ENCODE measurements at places on chromosomes 11 and 22.
A peak's percentile ranks its signal among the peaks of the same experiment; 100 is the strongest.

GRCh38 chr11:67356864-67357561 is 3.7 kb upstream of the POLD4 start:
- DNase-seq = peak; percentile 73

DNA sequence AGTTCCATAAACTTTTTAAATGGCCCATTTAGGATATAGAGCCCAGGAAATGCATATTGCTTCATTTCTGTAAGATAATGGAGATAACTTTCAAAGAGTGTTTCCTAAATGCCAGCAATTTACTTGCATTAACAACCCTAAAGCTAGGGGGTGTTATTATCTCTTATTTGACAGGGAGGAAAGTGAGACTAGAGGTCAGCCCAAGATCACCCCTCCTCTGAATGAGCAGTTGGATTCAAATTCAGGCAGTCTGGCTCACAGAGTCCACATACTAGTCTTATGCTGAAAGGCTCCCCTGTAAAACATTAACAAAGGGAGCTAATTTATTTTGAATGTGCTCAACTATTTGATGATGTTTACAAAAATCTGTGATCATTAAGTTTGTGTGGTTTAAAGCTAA is 49.9 kb upstream of the TRIM77 start:
- DNase-seq = no peak

GRCh38 chr11:76250520-76251225 is 44.4 kb upstream of the WNT11 start:
- no peak for DNase-seq

DNA sequence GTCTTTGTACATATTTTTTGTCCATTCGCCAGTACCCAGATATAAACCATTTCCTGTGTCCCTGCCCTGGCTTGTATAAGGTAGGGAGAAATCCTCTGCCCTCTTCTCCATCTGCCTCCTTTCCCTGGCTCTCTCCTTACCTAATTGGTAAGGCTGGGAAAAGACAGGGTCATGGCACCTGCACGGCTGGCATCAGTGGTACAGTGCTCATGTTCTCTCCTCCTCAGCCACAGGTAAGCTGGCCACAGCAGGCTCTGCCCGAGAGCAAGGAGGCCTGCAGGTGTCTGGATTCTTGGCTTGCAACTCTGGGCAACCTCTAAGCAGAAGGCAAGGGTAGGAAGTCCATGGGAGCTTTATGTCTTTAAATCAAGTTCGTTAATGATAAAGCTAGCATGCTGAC is 419.9 kb downstream of the BUD13 start:
- DNase-seq = no peak

- DNase-seq = no peak
Measured at GRCh38 chr22:32574958-32575910, 100.6 kb downstream of the FBXO7 start.

DNA sequence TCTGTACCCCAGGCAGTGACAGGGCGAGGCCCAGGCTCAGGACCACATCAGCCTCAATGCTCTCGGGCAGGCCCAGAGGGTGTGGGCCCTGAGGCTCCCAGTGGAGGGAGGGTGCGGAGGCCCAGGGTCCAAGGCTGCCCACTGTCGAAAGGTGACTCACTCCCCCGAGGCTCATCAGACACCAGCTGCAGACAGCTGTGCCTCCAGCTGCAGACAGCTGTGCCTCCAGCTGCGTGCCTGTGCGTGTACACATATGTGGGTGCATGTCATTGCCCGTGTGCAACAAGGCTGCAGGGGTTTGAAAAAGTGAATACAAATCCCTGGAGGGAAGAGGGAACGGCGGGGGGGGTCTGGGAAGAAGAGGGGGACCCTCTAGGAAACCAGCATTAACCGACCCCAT is 134.3 kb downstream of the BRD1 start:
- DNase-seq = no peak

GRCh38 chr11:104883342-104883741 is 14.9 kb downstream of the CASP12 start:
- no peak for DNase-seq

DNA sequence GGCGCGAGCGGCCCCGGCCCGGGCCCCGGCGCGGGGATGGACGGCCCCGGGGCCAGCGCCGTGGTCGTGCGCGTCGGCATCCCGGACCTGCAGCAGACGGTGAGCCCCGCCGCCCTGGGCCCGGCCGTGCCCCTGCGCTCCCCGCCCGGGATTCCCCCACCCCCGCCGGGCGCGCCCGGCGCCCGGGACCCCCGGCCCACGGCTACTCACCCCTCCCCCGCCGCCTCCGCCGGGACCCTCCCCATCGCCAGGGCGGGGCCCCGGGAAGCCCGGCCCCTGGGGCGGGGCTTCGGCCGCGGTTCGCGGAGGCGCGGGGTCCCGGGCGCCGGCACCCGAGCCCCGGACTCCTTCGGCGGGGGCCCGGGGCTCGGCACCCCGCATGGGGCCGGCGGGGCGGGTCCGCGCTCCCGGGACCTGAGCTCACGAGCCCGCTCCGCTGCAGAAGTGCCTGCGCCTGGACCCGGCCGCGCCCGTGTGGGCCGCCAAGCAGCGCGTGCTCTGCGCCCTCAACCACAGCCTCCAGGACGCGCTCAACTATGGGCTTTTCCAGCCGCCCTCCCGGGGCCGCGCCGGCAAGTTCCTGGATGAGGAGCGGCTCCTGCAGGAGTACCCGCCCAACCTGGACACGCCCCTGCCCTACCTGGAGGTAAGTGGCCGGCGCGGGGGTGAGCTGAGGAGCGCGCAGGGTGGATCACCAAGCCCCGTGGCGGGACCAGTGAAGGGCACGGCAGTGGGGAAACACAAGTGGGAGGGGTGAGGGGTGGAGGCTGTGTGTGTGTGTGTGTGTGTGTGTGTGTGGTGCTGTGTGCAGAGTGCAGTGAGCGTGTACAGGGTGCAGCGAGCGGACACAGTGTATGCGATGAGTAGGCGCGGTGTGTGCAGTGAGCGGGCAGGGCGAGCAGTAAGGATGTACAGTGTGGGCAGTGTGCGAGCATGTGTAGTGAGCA is 2.3 kb downstream of the SHANK3 start:
- DNase-seq = no peak

GRCh38 chr11:108733479-108734116 is 68.7 kb downstream of the DDX10 start:
- DNase-seq = no peak

DNA sequence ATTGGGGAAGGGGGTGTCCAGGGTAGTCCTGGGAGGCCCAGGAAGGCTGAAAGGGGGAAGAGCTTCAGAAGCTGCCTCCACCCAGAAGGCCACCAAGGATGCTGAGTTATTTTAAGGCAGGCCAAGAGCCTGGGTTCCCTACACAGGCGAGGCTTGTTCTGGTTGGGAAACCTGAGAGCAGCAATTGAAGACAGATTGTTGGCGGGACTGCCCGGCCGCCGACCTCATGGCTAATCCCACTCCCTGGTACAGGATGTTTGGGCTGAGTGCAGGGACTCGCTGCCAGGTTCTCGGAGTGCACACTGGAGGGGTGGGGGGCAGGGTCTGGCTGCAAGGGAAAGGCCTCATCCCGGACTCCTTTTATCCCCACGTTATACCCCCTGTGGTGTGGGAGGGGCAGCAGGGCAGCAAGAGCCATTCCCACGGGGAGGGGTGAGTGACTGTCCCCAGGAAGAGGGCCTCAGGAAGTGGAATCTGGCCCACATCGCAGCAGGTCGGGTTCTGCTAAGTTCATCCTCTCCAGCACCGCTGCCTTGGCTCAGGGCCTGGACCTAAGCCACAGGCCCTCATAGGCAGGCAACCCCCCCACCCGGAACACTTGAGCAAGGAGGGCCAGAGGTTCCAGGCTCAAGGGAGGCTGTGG is 43.6 kb upstream of the PRR5 start:
- DNase-seq = no peak

DNA sequence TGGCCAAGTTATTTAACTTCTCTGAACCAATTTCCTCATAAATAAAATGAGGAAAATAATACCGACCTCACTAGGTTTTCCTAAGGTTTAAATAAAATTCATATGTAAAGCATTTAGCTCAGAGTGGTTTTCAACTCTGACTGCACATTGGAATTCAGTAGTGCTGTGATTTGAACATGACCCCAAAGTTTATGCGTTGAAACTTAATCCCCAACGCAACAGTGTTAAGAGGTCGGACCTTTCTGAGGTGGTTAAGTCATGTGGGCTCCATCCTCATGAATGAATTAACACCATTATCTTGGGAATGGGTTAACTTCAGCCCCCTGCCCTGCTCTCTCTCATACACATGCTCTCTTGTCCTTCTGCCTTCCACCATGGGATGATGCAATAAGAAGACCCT is 322.2 kb downstream of the AASDHPPT start:
- DNase-seq = no peak

DNA sequence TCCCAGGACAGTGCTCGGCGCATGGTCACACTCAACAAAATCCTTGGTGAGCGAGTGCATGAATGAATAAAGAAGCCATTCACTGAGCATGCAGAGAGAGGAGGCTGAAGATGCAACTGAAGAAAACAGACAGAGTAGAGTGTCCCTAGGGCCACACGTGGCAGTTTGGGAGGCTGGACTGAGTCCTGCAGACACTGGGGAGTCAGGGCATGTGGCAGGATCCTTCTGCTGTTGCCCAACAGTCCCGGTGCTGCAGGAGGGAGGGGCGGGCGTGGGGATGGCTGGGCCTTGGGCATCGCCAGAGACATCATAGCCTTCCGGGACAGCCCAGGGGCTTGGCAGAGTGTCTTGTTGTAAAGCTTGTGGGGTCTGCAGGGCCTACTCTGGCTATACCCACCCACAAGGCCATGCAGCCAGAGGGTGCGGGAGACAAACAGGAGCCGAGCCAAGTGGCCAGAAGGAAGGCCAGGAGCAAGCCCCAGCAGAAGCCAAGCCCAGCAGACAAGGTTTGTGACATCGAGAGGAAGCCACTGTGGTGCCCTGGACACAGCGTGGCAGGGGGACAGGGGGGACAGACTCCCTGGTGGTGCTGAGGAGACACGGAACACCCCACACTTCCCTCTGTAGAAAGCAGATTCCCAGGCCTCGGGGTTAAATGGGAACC is 26.7 kb upstream of the FBLN1 start:
- no peak for DNase-seq

DNA sequence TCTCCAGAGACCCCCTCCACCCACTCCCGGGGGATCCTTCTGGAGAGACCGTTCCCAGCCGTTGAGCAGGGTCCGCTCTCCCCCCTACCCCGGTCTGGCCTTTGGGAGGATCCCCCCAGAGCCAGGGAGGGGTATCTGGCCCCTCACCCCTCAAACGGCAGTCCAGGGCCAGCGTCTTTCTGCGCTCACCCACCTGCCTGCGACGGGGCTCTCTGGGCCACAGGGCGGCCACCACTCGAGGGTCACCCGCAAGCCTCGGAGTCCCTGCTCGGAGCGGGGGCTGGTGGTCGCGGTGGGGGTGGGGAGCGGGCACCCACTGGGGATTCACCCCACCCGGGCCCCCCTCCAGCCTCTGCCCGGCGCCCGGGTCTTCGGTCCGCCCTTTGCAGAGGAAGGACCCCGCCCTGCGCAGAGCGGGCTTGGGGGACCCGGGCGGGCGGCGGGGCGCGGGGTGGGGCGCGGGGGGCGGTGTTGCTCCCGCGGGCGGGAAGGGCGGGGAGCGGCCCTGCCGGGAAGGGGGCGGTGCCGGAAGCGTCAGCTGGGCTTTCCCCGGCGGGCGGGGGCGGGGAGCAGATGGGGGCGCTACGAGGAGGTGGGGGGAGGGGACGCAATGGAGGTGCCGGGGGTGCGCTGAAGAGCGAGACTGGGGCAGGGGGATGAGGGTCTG is 16.6 kb downstream of the CRELD2 start:
- peak; percentile 67 for DNase-seq

DNA sequence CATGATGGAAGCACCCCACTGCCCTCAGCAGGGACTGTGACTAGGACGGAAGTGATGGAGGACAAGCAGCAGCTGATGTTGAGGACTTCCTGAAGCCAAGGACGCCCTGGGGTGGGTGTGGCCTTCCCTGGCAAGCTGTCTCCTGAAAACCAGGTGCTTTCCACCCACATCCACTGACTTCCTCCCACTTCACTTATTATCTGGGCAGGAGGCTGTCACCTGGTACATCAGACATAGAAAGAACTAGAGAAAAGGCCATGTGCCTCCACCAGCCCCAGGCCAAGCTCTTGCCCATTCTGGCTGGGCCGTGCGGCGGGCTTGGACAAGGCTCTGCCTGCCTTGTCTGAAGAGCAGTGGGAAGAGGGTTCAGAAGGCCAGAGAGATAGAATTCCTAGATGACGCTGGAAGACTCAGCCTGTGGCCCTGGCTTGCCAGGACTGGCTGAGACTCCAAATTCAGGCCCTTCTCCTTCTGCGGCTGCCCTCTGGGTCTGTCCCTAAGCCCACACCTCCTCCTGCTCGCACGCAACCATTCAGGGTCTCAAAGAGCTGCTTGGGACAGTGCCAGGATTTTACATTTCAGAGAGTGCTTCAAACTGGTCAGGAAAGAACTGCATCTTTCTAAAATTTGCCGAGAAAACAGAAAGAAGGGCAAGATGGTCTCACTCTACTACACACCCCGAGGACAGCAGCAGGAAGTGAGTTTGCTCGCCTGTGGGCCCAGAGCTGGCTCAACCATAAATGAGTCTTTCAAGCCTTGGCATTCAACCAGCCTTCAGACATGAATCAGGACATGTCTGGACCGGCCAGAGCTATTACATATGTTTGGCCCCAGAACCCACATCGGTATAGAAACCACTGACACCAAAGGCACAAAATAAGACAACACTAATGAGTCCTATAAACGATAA is 13.3 kb downstream of the ARHGAP1 start:
- no peak for DNase-seq

- DNase-seq = no peak
Measured at GRCh38 chr11:30778596-30778995, 192.4 kb upstream of the MPPED2 start.

DNA sequence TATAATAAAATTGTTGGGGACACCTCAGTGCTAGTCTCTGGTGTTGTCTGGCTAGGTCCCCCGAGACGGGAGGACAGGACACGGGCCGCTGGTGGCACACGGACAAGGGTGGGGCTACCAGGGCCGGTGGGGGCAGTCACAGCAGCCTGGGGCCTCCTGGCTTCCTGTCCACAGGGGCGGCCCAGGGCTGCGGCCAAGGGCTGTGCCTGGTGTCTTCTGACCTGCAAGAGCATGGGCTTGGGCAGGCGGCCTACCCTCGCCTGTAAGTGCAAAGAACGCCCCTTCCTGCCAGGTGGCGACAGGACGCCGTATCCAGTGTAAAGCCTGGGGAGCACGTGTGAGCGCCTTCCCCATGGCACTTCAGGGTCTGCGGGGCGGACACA is 3.6 kb downstream of the LRFN4 start:
- no peak for DNase-seq

- DNase-seq = no peak
Measured at GRCh38 chr11:130689222-130689908, 226.9 kb downstream of the SNX19 start.

DNA sequence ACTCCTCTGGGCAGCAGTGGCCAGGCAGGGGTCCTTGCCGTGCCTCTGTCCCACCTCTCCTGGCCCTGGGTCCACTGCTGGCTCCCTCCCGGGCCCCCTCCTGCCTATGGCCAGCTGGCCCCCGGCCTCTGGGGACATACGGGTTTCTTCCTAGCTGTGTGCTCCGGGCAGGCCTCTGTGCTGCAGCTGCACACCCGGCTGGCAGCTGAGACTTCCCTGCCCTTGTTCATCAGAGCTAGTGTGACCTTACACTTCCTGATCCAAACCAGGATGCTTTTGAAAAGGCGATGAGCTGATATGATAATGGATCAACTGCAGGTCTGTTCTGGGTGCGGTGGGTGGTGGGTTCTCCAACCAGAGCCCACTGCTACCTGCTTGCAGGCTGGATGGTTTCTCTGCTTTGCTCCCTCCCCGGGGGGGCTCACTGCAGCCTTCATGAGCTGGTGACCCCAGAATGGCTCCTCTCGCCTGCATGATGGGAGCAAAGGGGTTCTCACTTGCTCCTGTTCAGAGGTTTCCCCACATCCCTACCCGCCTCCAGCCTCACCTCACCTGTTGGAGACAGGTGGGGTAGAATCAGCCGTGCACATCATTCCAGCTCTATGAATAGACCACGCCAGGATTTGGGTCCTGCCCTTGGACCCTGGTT is 13.3 kb downstream of the B3GAT1 start:
- no peak for DNase-seq
